AG09309 (cell line): ENCODE measurements at places on chromosomes 12 and 14.

GRCh38 chr12:48865281-48866051, at the start of gene RND1:
TSS of gene RND1 (minus strand) at chr12:48865870. CDS start at chr12:48865767, 103 bp downstream.
- peak; percentile 65 for DNase-seq

- DNase-seq: no peak
These were observed 14.2 kb downstream of the AMN1 start for GRCh38 chr12:31714406-31715271.

GRCh38 chr12:109532721-109533486, 40.4 kb downstream of the MMAB start:
- DNase-seq: no peak

GRCh38 chr12:122106843-122107242, 28.3 kb downstream of the MLXIP start:
- DNase-seq: no peak

DNA sequence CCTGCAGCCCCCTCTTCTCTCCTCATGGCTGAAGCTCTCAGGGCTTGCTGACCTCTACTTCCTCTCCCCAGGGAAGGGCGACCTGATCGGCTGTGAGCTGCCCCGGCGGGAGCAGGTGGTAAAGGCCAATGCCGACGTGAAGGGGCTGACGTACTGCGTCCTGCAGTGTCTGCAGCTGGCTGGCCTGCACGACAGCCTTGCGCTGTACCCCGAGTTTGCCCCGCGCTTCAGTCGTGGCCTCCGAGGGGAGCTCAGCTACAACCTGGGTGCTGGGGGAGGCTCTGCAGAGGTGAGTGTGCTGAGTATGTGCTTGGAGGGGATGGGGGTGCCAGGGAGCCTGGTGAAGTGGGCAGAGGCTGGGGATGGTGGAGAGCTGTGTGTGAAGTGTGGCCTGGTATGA, 13.7 kb downstream of the MCRS1 start:
- no peak for DNase-seq

GRCh38 chr12:91948504-91948903, 197.1 kb downstream of the BTG1 start:
- no peak for DNase-seq

DNA sequence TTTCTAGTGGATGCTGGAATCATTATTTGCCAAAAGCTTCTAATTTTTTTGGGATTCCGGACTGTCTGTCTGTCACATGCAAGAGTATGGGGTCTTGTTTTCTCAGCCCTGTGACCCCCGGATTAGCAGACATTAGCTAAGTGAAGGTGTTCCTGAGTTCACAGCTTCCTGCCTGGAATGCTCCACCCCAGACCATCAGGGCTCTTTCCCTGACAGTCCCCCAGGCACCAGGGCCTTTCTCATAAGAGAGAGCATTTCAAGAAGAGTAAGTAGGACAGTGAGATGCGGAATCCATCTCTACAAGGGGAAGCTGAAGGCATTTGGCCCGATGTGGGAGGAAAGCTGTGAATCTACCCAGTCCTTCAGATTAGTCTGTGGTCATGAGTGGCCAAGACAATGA, 129.3 kb downstream of the SLC15A4 start:
- DNase-seq: no peak

DNA sequence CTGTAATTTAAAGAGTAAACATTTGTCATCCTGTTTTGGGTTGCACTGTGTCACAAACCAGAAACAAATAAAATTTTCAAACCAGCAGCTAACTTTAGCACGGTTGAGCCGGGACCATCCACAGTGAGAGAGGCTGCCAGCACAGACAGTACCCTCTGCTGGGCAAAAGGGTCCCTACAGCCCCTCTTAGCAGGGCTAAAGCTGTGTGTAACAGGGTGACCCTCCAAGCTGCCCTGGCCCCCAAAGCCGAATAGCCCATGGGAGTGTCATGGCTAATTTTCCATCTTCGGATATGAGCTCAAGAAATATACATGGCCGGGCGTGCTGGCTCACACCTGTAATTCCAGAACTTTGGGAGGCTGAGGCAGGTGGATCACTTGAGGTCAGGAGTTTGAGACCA, 157.1 kb upstream of the GRIN2B start:
- DNase-seq: no peak

GRCh38 chr12:124792961-124793441, 70.7 kb downstream of the SCARB1 start:
- DNase-seq: no peak

DNA sequence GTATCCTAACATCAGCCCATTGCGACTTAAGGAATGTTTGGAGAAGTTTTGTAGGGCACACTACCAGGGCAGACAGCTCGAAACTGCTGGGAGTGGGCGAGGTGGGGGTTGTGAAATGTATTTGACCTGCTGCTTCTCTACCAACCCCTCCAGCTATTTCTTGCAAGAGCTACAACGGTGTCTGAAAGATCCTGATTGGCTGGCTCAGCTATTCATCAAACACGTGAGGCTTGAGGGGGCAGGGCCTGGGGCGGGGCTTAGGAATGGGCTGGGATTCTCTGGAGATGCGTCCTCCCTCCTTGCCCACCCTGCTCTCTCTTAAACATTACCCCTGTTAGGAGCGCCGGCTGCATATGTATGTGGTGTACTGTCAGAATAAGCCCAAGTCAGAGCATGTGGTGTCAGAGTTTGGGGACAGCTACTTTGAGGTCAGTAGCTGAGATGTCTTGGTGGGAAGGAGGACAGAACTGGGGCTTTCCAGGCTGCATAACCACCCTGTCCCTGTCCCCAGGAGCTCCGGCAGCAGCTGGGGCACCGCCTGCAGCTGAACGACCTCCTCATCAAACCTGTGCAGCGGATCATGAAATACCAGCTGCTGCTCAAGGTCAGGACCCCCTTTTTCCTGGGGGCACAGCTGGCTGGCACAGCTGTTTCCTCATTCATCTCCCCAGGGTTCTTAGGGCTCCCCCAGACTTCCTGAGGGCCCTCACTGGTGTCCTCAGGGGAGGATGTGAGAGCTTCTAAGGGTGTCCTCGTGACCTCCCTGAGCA, 3.1 kb downstream of the ARHGEF25 start:
- DNase-seq: no peak
